ENCODE measurements at places on chromosomes 7 and 10.

DNA sequence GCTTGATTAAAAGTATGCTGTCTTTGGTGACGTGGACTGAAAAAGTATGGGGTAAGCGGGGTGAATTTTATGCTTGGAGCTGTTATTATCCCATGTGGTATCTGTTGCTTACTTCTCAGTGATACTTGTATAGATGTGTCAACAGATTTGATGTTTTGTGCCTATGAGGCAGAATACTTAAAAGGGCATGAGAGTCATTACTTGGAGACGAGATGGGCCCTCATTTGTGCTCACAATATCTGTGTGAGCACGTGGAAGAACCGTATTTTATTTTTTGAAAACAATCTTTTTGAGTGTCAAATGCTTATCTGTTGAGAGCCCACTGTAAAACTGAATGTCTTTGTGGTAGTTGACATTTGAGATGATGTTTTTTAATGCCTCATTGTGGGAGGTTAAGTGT lies 281.9 kb downstream of the EXOC4 start:
- DNase-seq = no peak

GRCh38 chr10:30701451-30702173 lies 72.1 kb upstream of the LYZL2 start:
- DNase-seq = peak; percentile 31

GRCh38 chr7:4091767-4092166 lies 590.3 kb upstream of the FOXK1 start:
- DNase-seq = no peak

- no peak for DNase-seq
Measured at GRCh38 chr10:129780901-129781795, 182.9 kb downstream of the EBF3 start.

GRCh38 chr7:80999771-81000170 lies 80.9 kb upstream of the SEMA3C start:
- no peak for DNase-seq

DNA sequence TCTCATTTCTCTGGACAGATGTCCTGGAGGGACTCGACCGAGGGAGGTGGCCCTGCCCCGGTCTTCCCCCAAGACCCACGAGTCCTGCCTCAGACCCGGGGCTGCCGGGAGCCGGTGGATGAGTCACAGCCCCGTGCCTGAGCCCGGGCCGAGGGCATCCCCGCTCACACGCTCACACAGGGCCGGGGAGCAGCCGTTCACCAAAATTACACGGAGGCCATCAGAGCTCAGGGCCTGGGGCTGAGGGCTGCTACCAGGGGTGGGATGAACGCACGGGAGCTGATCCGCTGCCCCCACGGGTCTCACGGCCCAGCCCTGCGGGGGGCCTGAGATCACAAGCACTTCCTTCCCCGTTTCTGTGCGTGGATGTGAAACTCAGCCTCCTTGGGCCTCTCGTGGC lies 17.5 kb downstream of the FAM20C start:
- peak; percentile 29 for DNase-seq

DNA sequence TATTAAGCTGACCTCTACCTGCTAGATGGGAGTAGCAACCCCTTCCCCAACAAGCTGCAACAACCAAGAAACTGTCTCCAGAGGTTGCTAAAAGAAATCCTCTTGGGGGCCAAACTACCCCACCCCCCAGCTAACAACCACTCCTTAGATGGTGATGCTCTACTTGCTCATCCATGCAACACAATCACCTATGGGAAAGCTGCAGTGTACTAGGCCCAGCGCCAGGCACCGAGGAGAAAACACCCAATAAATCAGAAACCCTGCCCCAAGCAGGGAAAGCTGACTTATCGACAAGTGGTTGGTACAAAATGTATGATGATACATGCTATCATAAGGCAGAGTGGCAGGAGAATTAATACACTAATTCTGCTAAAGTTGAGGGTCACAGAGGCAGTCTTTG lies 17.3 kb downstream of the SLC25A13 start:
- DNase-seq = no peak

DNA sequence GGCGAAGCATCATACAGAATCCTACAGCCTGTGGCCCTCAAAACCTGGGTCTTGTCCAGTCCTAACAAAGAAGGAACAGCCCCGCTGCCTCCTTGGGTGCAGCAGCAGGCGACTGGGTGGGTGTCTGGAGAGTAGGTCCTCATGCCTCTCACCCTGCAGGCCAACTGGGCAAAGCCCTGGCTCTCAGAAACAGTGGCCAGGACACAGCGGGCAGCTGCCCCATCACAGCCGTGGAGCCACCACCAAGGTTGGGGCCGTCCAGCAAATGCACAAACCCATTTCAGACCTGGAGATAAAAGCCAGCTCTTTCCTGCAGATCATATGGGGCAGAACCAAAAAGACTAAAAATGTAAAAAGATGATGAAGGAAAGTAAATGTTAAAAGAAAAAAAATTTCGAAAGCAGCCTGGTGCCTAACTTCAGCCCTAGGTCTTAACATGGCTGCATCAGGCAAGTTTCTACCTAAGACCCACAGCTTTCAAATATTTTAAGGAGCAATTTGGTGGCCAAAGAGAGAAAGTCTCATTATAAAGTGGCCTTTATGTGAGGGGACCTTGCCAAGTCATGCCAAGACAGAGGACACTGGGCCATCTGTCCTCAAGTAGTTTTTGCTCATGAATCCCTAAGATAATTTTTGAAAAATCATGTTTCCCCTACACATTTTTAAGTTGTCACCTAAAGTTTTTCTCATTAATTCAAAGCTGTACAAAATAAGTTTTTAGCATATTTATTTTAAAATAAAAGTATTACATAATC lies 142.1 kb downstream of the PAXIP1 start:
- no peak for DNase-seq

DNA sequence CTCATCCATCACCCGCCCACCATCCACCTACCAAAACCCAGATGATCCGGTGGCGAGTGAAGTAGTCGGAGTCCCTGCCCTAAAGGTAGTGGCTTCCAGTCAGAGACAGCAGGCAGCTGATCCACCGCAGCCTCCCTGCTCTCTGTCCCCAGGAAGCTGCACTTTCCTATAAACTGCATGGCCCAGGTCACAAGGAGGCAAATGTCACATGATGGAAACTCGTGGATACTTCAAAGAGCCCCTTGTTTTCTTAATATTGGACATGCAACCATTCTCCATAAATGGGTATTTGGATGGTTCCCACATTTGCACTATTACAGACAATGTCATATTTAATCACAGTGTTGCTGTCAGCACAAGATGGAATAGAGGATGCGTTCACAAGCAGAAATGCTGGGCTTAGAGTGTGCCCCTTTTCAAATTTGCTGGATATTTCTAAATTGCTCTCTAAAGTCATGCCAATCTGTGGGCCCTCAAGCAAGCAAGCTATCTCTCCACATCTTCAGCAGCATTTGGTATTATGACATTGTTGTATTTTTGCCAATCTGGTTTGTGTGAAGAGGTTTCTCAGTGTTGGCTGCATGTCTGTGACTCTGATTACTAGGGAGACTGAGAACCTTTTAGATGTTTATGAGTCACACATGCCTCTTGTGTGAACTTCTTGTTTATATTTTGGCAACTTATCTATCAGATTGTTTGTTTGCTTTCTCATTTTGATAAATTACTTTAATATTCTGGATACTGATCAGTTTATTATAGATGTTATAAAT lies 822.0 kb downstream of the TNS3 start:
- no peak for DNase-seq

DNA sequence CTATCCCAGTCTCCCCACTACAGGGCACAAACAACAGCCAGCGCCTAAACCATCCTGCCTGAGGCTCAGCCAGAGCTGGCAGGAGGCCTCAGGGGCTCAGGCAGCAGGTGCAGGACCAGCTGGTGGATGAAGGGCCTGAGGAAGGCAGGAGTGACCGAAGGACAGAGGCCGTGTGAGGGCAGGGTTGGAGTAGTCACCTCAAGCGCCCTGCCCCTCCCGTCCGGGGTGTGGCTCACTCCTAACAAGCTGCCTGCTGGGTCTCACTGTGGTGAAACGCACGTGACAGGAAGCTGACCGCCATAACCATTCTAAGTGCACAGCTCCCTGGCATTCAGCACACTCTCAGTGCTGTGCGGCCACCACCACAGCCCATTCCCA lies 281.1 kb downstream of the ELFN1 start:
- peak; percentile 36 for DNase-seq

GRCh38 chr10:89651916-89652573 lies 7.0 kb upstream of the PANK1 start:
- DNase-seq = no peak

GRCh38 chr10:104306897-104307296 lies 31.4 kb downstream of the ITPRIP start:
- peak; percentile 52 for DNase-seq

GRCh38 chr10:54958844-54959243 lies 157.8 kb upstream of the PCDH15 start:
- no peak for DNase-seq

DNA sequence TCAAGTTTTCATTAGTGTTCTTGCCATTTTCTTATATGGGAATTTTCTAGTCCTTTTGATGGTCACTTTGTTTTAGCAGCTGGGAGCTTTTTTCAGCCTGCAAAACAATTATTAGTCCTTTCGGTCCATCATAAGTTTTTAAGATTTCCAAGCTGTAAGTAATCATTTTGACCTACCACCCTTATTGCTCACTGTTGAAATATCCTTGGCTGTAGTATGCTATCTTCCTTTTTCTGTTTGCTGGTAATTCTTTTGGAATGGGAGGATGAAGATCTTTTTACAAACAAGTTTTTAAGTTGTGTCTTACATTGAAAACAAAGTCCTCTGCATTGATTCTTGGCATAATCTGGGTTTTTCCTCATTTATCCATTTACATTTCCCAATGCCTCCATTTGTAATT lies 24.0 kb downstream of the BZW2 start:
- no peak for DNase-seq

- DNase-seq = no peak
Measured at GRCh38 chr7:123674399-123675180, 18.9 kb downstream of the LMOD2 start.

GRCh38 chr7:94251-94801 lies 98.0 kb upstream of the FAM20C start:
- no peak for DNase-seq

DNA sequence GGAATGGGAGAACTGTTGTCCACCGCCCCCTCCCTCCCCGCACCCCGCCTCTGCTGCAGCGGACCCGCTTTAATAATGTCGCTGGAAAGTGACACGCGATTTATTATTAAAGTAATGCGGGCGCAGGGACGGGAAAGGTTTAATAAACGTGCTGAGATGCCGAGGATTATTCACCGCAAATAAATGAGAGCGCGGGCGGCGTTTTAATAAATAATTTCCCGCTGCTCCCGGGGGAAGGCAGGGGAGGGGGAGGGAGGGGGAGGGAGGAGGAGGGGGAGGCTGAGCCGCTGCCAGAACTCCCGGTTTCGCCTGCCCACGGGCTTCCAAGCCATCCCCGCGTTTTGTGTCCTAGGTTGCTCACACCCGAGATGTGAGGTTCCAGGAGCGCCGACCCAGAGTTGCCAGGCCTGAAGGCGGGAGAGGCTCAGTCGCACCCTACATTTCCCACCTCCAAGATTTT lies 5.1 kb downstream of the KAZALD1 start:
- DNase-seq = no peak

GRCh38 chr7:147412109-147412508 lies 1178.5 kb upstream of the C7orf33 start:
- DNase-seq = no peak

DNA sequence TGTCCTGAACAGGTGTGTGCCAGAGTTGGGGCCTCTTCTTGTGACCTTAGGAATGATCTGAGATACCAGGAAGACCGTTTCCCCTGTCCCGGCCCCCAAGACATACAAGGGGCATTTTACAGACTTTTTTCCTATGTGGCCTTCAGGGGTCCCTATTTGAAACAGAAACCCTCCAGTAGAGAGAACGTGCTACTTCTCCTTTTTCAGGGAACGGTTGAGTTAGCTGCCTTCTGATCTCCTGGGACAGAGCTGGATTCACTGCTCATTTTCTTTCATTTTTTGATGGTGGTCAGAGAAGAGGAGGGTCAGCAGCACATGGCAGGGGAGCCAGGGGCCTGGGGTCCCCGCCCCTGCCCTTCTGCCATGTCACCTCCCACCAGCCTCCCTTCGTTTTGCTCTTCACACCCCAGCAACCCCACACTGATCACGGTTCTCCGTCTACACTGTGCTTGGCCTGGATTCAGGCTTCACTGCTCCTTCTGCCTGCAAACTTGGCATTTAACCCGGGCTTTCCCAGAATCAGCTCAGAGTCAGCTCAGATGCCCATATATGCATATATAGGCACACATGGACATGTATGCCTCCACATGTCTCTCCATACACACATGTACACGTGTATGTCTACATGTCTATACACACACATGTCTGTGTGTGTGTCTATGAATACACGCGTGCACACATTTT lies 138.1 kb upstream of the BTBD16 start:
- DNase-seq = no peak

GRCh38 chr10:1171182-1171581 lies 115.0 kb downstream of the WDR37 start:
- DNase-seq = no peak

GRCh38 chr10:130214431-130214830 lies 78.2 kb downstream of the GLRX3 start:
- DNase-seq = no peak

GRCh38 chr7:148433521-148434180 lies 156.9 kb upstream of the C7orf33 start:
- DNase-seq = no peak

DNA sequence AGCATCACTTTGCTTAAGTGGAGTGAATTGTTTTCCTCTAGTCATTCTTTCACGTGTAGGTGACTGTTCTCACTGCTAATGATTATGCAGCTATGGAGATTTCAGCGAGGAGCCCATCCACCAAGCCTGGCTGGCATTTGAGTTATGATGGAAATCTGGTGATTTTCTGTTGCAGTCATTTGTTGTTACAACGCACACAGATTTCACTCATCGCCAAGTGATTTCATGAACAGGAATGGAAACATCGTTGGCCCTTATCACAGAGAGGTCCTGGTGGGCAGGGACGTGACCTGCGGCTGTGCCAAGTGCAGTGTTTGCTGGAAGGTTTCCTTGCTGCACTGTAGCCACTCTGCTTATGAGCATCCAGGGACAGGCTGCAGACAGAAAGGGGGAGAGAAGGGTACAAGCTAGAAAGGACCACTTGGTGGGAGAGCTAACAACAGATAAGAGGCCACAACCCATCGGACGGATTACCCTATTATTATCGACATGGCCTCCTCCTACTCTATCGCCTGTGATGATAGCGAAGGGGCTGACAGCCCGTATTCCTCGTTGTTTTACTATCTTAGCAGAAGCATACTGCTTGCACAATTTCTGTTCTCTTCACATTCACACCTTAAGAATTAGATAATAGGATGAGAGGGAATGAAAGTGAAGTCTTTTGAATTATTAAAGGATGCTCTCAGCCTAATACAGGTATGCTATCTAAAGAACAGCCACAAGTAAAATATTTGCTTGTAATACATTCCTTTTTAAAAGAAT lies 99.0 kb upstream of the PITRM1 start:
- peak; percentile 97 for DNase-seq

- no peak for DNase-seq
Measured at GRCh38 chr7:22640269-22640668, 86.7 kb upstream of the IL6 start.

GRCh38 chr7:73681031-73681430 lies 2.2 kb downstream of the DNAJC30 start:
- peak; percentile 55 for DNase-seq

Data from lung microvascular endothelial cell (primary cell).